ENCODE measurements at places on chromosomes 11 and 22. TPM values are rescaled to one million over a fixed set of nuclear protein-coding genes. Genes with fewer than 3 reads are reported as not detected.
A peak's percentile ranks its signal among the peaks of the same experiment; 100 is the strongest.

The BACE1-AS gene
- 5.1 TPM for total RNA-seq

The MN1 gene
- 0.67 TPM for total RNA-seq

The TMEM132A gene
- total RNA-seq, result 20.7 TPM

The FTH1 gene
- 5,395 TPM for total RNA-seq

The CARD16 gene
- total RNA-seq, result 40.2 TPM

The DKK3 gene
- 19.6 TPM for total RNA-seq

The OR6X1 gene
- total RNA-seq, result not detected

The CDHR5 gene
- 310 TPM for total RNA-seq

DNA sequence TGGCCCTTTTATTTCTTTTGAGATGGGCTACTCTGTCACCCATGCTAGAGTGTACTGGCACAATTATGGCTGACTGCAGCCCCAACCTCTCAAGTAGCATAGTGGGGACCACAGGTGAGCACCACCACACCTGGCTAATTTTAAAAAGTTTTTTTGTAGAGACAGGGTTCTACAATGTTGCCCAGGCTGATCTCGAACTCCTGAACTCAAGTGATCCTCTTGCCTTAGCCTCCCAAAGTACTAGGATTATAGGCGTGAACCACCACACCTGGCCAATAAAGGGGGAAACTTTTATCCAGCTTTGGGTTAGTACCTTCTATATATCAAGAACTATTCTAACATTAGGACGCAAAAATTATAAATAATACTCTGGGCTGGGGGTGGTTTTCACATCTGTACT is 52.1 kb downstream of the MAPK1 start:
- no peak for DNase-seq

DNA sequence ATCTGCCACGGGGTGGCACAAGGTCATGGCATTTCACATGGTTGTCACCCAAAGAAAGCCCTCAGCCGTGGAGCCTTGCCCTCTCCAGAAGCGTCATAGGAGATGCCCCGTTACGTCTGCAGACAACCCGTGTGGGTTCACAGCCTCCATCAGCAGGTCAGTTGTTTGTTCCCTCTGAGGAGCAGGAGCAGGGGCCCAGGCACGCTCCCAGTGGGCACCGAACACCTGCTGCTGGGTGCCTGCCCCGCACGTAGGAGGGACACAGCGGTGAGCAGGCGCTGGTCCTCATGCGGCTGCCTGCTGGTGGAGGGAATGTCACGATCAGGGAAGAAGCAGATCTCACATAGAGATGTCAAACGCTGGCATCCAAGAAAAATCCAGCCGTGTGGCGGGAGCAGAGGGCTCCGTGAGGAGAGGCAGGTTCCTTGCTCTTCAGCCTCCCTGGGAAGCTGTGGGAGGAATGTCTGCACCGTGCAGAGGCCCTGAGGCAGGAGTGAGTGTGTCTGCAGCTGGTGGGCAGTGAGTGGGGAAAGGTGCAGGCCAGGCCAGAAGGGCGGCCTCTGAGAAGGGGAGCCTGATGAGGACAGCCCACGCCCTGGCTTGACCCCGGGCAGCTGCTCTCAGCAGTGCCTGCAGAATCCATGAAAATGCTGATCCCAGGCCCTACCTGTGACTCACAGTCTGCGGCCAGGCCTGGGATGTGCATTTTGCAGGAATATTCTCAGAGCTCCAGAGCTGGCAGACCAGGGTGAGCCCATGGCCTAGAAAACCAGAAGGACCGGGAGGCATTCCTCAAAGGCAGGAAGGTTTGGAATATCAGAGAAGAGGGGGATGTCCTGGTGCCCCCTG is 36.4 kb upstream of the TH start:
- DNase-seq, result peak; percentile 17

- DNase-seq, result no peak
Observed at GRCh38 chr11:61611309-61611708, 30.4 kb upstream of the SYT7 start.

DNA sequence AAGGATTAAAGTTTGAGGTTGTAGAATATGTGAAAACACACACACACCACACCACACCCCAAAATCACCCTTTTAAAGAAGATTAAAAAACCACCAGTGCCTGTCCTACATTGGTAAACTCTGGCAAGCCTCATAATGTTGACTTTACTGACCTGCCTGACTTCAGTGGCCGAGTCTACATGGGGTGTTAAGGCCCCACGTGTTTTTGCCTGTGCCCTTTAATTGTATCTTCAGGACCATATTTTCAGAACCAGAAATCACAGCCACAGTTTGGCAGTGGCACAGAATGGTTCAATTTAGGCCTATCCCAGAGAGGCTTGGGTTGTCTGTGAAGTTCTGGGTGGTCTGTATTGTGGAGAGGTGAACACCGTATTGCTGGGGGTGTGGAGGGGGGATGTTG is 33.4 kb downstream of the ZBTB16 start:
- no peak for DNase-seq

- DNase-seq, result no peak
Observed at GRCh38 chr11:4466871-4467442, 15.5 kb upstream of the OR52K1 start.

- no peak for DNase-seq
Observed at GRCh38 chr11:72338741-72339140, 94.8 kb upstream of the PHOX2A start.

DNA sequence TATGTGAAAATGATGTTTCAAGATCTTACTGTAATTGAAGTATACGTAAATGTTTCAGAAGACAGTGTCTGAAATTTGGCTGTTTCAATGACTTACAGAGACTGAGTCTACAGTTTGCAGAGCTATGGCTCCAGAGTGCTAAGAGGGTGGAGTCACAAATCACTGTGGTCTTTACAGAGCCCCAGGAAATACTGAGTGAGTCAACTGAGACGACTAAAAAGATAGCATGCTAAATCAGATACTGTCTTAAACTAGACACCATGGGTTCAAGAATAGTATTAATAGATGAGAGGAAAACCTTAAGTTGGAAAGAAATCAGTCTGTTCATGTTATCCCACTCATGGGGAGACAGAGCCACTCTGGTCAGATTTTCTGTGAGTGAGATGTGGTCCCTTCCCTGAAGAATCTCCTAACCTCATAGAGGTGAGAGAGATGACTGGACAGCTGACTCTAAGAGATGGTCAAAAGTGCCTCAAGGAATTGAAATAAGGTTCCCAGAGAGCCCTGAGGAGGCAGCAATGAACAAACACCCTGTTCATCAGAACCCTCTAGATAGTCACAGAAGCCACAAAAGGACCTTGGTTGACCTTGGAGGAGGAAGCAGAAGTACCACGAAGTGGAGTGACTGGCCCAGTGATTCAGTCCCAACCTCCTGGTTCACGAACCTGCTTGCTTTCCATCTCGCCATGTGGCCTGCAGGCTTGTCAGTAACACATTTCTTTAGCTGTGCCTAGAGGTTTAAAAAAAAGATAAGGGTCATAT is 30.2 kb downstream of the C11orf91 start:
- DNase-seq, result no peak

GRCh38 chr11:15819679-15820286 is 536.6 kb downstream of the SOX6 start:
- peak; percentile 86 for DNase-seq

DNA sequence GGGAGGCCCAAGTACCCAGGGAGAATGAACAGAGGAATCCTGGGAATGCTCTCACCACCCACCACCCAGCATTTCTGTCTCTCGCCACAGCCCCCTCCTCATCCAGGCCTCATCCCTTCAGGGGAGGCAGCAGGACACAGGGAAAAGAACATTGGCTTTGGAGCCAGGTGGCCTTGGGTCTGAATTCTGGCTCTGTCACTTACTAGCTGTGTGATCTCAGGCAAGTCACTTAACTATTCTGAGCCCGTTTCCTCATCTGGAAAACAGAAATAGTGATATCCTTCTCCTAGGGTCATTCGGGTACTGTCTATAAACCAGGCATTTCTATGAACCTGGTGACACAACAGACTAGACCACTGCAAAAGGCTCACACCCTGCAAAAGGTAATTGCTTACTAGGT is 22.1 kb downstream of the CHRDL2 start:
- DNase-seq, result no peak

- DNase-seq, result no peak
Observed at GRCh38 chr11:96288915-96289314, 54.1 kb downstream of the MAML2 start.

DNA sequence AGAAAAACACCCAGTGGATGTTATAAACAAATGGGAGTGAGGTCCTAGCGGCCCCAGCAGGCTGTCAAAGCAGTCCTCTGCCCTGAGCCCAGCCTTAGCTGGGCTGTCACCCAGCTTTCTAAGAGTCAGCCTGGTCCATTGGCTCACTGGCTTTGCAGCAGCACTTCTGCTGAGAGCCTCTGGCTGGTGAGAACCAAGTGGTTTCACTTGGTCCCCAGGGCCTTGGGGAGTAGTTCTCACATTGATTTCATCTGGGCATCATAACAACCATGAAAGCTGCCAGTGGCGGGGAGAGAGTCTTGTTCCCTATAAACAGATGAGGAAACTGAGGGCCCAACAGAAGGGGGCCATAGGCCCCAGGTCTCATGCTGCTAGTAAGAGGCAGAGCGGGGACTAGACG is 11.4 kb downstream of the SEC14L6 start:
- DNase-seq, result no peak
